ENCODE measurements at places on chromosomes 3 and 15. TPM values are rescaled to one million over a fixed set of nuclear protein-coding genes. Genes with fewer than 3 reads are reported as not detected.

The DLL4 gene
- under 0.01 TPM for total RNA-seq

The GOLGA6L2 gene
- total RNA-seq = not detected

The TNFSF10 gene
- 6.0 TPM for total RNA-seq

The C15orf61 gene
- 4.8 TPM for total RNA-seq

The CDC25A gene
- total RNA-seq = 1.2 TPM

The WDR93 gene
- total RNA-seq = 1.2 TPM

The ARPP21 gene
- total RNA-seq = not detected

The PTX3 gene
- total RNA-seq = 865 TPM

The KCNAB1 gene
- not detected for total RNA-seq

The PIF1 gene
- 19.0 TPM for total RNA-seq

The ROPN1 gene
- total RNA-seq = 0.18 TPM

The CCDC39 gene
- total RNA-seq = not detected

The SPATA12 gene
- total RNA-seq = not detected

The DPPA4 gene
- not detected for total RNA-seq

The SLC28A2 gene
- total RNA-seq = not detected

The KBTBD8 gene
- 4.3 TPM for total RNA-seq

The CCRL2 gene
- total RNA-seq = 5.0 TPM

The THSD4 gene
- total RNA-seq = 60.5 TPM

The AP3B2 gene
- not detected for total RNA-seq

The ALG1L2 gene
- not detected for total RNA-seq

The PLS1 gene
- 0.53 TPM for total RNA-seq

The LYSMD2 gene
- 16.0 TPM for total RNA-seq

The CPLX3 gene
- total RNA-seq = not detected

The DENND6A gene
- total RNA-seq = 21.1 TPM

The GRK7 gene
- not detected for total RNA-seq

The GOLGA8J gene
- not detected for total RNA-seq

The CFAP91 gene
- not detected for total RNA-seq

The WDR72 gene
- total RNA-seq = not detected

The PCSK6 gene
- not detected for total RNA-seq

The GLDN gene
- 0.53 TPM for total RNA-seq

The HEG1 gene
- 92.9 TPM for total RNA-seq

The BCL2A1 gene
- total RNA-seq = 0.86 TPM

The EFL1 gene
- total RNA-seq = 17.3 TPM

The GUCA1C gene
- total RNA-seq = not detected

The ATP13A5 gene
- total RNA-seq = not detected

The SLC27A2 gene
- not detected for total RNA-seq

The LARP6 gene
- 109 TPM for total RNA-seq

The RUVBL1 gene
- 101 TPM for total RNA-seq

The POC1A gene
- total RNA-seq = 11.2 TPM

The CFAP100 gene
- not detected for total RNA-seq

Data from myometrial cell (primary cell).